Stimulated activated CD4-positive, alpha-beta T cell treated with anti-CD3 and anti-CD28 coated beads, Interleukin-2, amount 100 ng/mL, for 48 hours (primary cell): ENCODE measurements at places on chromosomes 11 and 22.

DNA sequence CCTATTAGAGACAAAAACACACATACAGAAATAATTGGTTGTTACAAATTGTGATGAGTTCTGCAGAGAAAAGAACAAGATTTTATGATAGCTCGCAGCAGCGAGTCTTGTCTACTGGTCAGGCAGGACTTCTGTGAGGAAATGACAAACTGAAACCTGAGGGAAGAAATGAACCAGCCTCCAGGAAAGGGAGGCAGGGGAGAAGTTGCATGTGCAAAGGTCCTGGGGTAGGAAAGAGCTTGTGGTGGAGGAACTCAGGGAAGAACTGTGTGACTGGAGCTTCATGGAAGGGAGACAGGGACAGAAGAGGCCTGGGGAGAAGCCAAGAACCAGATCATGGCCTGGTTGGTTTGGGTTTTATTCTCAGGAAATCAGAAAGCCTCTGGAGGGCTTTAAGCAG is 9.2 kb upstream of the RAB1B start:
- DNase-seq = no peak

- DNase-seq = no peak
These were observed 7.7 kb upstream of the SLC1A2 start for GRCh38 chr11:35427071-35427470.

GRCh38 chr22:22430111-22430820 is 78.3 kb downstream of the ZNF280B start:
- no peak for DNase-seq

DNA sequence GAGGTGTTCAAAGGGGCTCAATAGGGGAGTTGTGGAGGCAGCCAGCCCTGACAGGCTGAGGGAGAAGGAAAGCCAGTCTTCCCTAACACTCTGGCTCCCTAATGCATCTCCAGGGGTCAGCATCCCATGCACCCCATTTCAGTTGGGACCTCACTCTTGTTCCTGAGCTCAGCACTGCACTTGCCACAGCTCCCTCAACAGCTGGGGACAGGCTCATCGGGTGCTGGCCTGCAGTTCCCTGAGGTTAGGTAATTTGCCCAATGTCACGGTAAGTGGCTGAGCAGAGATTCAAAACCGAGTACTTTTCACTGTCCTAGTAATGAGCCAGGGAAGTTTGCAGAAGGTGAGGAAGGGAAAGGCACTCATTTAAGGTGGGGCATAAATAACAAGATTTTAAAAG is 20.8 kb downstream of the VSTM5 start:
- DNase-seq = no peak

GRCh38 chr22:49192180-49192856 is 635.4 kb downstream of the BRD1 start:
- DNase-seq = no peak

DNA sequence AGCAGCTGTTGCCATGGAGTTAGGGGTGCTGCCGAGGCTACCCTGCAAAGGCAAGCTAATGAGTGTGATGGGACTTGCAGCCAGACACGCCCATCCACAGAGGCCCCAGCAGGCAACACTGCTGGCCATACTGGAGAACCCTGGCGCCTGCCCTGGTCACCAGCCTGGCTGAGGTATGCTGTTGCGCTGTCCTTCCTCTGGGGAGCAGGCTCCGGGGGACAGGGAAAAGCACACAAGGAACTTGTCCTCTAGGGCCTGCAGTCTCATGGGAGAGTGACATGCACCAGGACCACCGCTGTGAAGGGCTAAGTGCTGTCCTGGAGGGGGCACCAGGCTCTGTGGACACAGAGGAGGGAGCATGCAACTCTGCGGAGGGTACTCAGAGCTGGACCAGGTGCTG is 35.8 kb downstream of the TOM1 start:
- no peak for DNase-seq

- DNase-seq = peak; percentile 30
These were observed 6.2 kb downstream of the TBX1 start for GRCh38 chr22:19766511-19767426.

DNA sequence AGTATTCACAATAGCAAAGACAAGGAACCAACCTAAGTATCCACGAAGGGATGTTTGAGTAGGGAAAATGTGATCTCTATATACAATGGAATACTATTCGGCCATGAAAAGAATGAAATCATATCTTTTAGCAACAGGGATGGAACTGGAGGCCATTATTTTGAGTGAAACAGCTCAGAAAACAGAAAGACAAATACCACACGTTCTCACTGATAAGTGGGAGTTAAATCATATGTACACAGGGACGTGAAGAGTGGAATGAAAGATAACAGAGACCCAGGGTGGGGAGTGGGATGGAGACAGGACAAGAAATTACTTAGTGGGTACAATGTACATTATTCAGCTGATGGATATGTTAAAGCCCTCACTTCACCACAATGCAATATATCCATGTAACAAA is 1012.7 kb downstream of the TBC1D22A start:
- no peak for DNase-seq

DNA sequence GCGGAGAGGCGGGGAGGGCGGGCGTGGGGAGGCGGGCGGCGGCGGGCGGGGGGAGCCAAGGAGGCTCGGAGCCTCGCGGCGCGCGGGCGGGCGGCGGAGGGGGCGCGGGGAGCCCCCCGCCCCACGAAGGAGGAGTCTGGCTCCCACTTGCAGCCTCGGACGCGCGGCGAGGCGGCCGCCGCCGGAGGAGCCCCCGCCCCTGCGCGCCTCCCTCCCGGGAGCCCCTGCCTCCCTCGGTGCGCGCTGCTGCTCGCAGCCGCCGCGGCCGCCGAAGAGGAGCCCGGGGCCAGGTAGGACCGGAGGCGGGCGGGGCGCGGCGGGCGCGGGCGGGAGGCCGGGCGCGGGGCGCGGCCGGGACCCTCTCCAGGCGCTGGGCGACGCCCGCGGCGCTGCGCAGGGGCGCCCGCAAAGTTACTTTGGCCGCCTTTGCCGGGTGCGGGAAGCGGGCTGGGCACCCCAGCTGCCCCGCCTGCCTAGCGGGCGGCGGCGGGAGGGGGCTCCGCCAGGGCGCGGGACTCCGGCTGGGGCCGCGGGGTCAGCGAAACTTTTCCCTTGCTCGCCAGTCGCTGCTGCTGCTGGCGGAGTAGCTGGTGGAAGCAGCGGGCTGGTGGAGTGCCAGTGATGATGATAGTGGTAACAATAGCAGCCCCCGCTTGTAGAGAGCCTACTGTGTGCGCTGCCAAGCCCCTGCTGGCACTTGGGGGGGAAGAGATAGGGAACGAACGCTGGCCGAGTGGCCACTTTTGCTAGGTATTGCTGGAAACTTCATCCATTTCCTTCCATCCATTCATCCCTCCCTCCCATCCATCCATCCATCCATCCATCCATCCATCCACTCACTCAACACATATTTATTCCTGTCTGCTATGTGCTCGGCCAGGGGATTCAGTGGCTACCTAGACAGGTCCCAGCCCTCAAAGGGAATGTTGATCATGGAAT is at the start of gene MPPED1:
Gene MPPED1, plus strand, starts transcription at position 146 of the 939 bp plus-strand sequence. CDS start 12,972 bp downstream, outside the sequence.
- no peak for DNase-seq

- DNase-seq = no peak
These were observed 13.5 kb downstream of the ACO2 start for GRCh38 chr22:41482319-41482935.

- DNase-seq = no peak
These were observed 367 bp upstream of the MMP11 start for GRCh38 chr22:23772315-23772648.

GRCh38 chr11:126411971-126412381 is 56.5 kb downstream of the ST3GAL4 start:
- no peak for DNase-seq

DNA sequence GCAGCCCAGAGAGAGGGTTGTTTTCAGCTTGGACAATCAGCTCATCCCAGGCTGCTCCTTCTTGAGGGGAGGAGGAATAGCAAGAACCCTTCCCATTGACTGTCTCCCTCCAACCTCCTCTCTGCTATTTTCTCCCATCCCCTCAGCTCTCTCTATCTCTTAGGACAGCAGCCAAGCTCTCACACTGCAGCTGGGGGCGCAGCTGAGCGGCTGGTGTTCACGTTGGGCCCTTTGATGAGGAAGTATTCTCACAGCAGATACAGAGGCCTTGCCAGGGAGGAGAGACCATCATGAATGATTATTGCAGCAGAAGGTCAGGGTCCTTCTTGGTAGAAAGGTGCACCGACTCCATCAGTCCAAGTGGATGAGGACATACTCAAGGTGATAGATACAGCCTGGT is 26.5 kb upstream of the CADM1 start:
- DNase-seq = no peak

- DNase-seq = peak; percentile 15
These were observed 822 bp downstream of the MARK2 start for GRCh38 chr11:63839508-63840355.

DNA sequence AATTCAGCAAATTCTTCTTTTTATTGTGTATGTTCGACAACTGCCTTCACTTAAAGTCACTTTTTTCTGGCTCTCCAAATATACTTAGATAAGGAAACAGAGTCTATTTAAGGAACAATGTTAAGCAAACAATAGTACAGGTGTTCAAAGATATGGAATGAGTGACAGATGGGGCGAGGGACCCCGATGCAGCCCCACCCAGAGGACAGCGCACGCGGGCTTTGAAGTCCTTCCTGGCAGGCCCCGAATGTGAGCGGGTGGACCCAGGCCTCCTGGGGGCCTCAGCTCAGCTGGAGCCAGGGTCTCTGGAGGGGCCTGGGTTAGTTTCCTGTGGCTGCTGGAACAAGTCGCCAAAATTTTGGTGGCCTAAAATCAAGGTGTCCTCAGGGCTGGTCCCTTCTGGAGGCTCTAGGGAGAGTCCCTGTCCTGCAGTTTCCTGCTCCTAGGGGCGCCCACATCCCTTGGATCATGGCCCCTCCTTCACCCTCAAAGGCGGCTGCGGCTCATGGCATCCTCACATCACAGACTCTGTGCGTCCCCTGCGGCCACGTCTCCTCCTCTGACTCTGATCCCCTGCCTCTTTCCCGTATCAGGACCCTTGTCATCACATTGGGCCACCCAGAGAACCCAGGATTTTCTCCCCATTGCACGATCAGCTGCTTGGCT is 40.6 kb upstream of the KCNQ1OT1 start:
- DNase-seq = no peak

DNA sequence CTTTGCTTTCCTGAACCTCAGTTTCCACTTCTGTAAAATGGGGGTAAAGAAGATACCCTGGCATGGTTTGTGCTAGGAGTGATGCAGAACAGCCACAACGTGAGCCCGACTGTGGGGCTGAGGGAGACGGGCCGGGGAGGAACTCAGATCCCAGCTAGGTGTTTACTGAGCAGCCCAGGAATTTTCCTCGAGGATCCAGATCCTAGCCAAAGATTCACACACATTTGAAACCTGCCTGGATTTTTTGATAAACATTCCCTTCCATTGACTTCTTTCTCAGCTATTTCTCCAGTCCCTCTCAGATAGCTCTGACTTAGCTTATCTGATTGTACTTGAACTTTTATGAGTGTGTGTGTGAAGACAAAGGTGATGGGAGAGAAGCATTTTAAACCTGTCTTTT is 98.0 kb downstream of the KIAA1671 start:
- no peak for DNase-seq

- peak; percentile 57 for DNase-seq
These were observed 64.8 kb downstream of the STIM1 start for GRCh38 chr11:3920148-3920852.

- no peak for DNase-seq
These were observed 36.9 kb upstream of the POLA2 start for GRCh38 chr11:65224930-65225278.

- no peak for DNase-seq
These were observed 119.2 kb downstream of the PHF21B start for GRCh38 chr22:44890416-44891292.

DNA sequence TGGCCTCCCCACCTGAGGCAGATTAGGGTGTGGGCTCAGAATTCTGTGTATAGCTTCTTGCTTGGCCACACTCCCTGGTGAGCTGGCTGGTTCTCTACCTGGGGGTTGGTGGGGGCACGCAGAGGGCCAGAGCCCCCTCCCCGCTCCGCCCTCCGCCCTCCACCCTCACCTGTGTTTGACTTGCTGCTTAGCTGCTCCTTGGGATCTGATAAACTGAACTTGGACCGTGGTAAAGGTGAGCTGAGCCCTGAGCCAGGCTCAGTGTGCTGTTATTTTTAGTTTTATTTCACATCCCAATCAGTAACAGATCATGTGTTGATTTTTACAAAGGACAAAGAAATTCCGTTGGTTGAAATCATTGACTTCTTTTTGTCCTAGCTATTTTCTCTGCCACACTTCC is 2.0 kb downstream of the OVOL1 start:
- no peak for DNase-seq
